T-cell (primary cell): ENCODE measurements at places on chromosomes 3 and 15. TPM values are rescaled to one million over a fixed set of nuclear protein-coding genes. Genes with fewer than 3 reads are reported as not detected.

GRCh38 chr3:183826448-183827250 lies 1.3 kb upstream of the MAP6D1 start:
- H3K36me3 ChIP-seq = peaks cover 16% of the 10 kb centered on the region
- H3K4me1 ChIP-seq = peaks cover 10% of the 10 kb centered on the region
- H3K27ac ChIP-seq = no peak overlapping the region
- DNase-seq = no peak

CNTN4 gene
- total RNA-seq = not detected

GRCh38 chr3:20842594-20843436 lies 656.8 kb upstream of the SGO1 start:
- H3K36me3 ChIP-seq = no peaks in the 10 kb centered on the region
- no peak for DNase-seq
- no peak overlapping the region for H3K4me3 ChIP-seq
- no peaks in the 10 kb centered on the region for H3K4me1 ChIP-seq
- H3K27ac ChIP-seq = no peak overlapping the region
- no peaks in the 10 kb centered on the region for H3K27me3 ChIP-seq

GRCh38 chr15:93700051-93700450 lies 531.3 kb upstream of the MCTP2 start:
- H3K27ac ChIP-seq = no peak overlapping the region
- no peak for DNase-seq
- no peak overlapping the region for H3K4me3 ChIP-seq
- H3K27me3 ChIP-seq = no peaks in the 10 kb centered on the region

GRCh38 chr15:63494408-63494807 lies 10.0 kb upstream of the USP3 start:
- no peaks in the 10 kb centered on the region for H3K27me3 ChIP-seq
- H3K4me3 ChIP-seq = no peak overlapping the region
- peak overlapping the region; percentile 99 for H3K27ac ChIP-seq
- H3K4me1 ChIP-seq = peaks cover 48% of the 10 kb centered on the region

CDHR4 gene
- 0.36 TPM for total RNA-seq

UPK1B gene
- not detected for total RNA-seq
